Amniotic stem cell (primary cell): ENCODE measurements at places on chromosomes 11 and 22.

- DNase-seq: no peak
Observed at GRCh38 chr11:83256602-83257340, 29.4 kb downstream of the CCDC90B start.

DNA sequence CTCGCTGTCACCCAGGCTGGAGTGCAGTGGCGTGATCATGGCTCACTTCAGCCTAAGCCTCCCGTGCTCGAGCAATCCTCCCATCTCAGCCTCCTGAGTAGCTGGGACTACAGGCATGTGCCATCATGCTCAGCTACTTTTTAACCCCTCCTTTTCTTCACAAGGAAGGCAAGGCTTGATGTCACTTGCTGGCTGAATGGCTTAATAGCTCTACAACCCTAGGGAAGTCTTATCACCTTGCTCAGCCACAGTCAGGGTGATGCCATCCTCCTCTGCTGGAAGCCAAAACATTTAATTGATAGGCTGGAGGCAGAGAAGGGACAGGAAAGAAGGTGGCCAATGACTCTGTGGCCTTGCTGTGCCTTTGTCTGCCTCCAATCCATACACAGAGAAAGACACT lies 131.9 kb downstream of the MED15 start:
- DNase-seq: no peak

- DNase-seq: no peak
Observed at GRCh38 chr11:103608566-103608965, 427.9 kb upstream of the DDI1 start.

- no peak for DNase-seq
Observed at GRCh38 chr11:106794058-106794457, 224.2 kb downstream of the GUCY1A2 start.

DNA sequence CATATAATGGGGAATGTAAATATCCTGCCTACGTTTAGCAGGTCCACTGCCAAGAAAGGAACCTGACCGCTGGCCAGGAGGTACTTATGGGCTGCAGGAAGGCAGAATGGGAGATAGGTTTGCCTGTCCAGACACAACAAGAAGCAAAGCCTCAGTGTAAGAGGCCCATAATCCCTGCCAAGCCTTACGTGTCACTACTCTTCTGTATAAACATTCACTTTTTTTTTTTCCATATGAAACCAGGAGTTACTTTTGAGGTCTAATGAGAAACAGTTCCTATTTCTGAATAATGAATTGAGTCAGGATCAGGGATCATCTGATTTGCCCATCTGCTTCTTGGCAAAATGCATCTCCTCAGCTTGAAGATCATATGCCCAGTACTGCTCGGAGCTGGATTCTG lies 230.2 kb downstream of the NTM start:
- no peak for DNase-seq

DNA sequence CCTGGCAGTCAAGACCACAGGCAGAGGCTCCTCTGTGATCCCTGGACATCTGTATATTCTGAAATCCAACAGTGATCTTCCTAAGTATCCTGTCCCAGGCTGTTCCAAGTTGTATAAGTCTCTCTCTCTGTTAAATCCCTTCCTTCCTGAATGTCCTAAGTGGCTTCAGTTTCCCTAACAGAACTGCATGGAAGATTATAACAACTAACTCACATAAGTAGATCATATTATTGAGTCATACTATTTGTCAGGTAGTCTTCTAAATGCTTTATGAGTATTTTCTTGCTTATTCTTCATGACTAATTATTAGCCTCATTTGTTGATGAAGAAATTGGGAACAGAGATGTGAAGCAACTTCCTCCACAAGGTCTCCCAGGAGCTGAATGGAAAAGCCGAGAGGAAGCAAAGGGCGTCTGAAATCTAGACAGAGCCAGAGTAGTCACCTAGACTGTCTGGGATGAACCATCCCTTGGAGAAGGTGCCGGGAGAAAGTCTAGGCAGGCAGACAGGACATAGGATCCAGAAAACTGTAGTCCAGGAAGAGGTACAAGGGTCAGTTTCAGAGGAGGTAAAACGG lies 93.2 kb upstream of the FAT3 start:
- no peak for DNase-seq

GRCh38 chr22:32576553-32577253 lies 102.1 kb downstream of the FBXO7 start:
- DNase-seq: no peak

- no peak for DNase-seq
Observed at GRCh38 chr11:12285811-12286222, 91.6 kb upstream of the PARVA start.

GRCh38 chr11:12862696-12863469 lies 146.2 kb upstream of the RASSF10 start:
- no peak for DNase-seq

DNA sequence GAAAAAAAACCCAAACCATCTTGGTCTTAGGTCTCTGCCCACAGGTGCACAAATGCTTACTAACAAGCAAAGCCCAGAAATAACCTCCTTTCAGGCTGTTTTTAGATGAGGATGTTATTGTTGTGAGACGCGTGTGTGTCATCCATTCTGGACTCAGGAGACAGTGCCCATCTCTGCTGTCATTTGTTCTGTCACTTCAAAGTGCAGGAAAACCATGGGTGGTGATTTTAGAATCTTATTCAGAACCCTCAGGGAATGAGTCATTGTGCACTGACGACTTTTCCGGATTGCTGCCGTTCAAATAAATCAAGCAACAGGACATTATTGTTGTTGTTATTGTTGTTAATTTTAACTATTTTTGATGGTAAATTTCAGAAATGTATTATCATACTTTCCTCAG lies 110.3 kb downstream of the LRRC32 start:
- no peak for DNase-seq

DNA sequence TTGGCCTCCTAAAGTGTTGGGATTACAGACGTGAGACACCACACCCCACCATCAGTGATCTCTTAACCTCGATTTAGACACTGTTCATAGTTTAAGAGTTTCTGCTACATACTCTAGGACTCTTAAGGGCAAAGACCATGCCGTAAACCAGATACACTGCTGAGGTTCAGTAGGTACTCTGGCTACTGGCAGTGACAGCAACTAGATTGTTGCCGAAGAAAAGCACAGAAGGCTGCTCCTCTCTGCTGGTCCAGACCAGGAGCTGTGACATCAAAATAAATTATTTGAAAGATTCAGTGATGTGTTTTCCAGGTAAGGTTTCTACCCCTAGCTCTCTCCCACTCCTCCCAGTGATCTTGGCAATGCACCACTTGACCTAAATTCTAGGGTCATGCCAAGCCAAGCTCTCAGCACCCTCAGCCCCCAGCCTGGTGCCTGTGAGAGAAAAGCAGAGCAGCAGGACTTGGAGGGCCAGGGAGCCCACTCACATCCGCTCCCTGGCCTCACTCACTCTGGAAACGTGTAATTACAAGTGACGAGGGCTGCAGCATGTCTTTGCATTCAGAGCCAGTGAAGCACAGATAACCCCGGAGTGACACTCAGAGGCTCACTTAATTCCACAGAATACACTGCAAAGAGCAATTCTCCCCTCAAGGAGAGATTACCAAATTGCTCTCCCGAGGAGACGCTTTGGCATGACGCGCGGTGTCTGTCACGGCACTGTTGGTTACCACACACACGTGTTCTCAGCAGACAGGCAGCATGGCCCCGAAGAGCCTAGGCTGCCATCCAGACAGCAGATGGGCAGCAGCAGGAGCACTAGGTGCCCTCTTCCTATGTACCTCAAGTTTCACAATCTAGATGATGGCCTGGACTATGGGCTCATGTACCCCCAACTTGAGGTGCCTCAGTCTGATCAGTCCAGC lies 96.9 kb upstream of the PITPNB start:
- no peak for DNase-seq

DNA sequence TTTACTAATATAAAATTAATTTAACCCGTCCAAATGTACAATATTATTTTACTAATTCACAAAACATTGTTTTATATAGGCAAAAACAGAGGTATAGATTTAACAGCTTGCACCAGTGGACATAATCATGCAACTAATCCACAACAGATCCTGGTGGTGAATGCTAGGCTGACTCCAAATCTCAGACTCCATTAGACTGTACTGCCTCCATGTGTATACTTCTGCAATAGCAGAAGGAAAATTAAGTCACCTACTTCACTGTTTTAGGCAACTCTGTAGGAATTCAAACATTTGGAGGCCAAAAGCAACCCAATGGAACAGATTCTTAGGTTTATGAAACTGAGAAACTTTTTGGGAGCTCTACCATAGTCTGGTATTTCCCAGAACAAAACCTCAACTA lies 30.0 kb upstream of the RAB39A start:
- DNase-seq: no peak

DNA sequence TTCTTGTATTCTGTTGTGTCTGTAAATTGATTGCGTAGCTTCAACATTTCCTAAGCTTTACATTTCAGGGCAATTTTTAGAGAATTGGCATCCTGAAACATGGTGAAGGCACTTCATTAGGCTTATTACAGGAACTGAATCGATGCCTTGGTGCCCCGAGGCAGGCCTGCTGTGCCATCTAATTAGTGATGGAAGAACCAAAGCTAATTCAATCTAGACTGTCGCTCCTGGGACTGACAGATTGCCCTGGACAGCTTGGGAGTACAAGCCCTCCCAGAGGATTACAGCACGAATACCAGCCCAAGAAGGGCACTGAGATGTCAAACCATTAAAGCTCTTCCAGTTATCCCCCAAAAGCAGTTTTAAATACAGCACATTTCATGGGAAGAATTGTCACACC lies 243.2 kb upstream of the ZC3H12C start:
- DNase-seq: no peak

DNA sequence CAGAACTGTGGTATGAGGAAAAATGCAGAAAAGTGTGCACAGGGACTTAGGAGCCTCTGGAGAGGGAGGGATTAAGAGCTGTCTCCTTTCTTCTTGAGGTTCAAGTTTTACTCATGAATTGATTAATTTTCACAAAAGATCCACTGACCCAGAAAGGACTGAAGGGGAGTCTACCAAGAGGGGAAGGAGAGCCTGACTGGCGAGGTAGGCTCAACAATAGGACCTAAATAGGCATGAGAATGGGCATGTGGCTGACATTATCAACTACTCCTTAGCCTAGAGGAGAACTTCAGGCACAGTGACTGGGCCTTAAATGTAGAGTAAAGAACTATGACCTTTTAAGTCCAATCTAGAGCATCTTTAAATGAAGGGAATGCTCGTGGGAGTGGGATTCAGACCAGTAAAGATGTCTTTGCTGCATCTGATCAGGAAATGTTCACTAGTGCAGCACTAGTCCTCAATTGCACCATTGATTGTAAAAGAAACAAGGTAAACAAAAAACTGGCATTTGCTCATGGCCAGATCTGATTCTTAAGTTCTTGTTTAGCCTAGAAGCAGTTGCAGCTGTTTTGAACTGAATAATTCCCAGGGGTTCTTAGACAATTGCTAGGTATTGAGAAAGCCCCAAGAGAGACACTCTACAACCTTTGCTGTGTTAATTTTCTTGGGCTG lies 135.6 kb downstream of the RAB38 start:
- DNase-seq: no peak

GRCh38 chr11:64456509-64457320 lies 97.8 kb downstream of the RPS6KA4 start:
- no peak for DNase-seq

GRCh38 chr11:16037179-16037578 lies 319.2 kb downstream of the SOX6 start:
- no peak for DNase-seq

DNA sequence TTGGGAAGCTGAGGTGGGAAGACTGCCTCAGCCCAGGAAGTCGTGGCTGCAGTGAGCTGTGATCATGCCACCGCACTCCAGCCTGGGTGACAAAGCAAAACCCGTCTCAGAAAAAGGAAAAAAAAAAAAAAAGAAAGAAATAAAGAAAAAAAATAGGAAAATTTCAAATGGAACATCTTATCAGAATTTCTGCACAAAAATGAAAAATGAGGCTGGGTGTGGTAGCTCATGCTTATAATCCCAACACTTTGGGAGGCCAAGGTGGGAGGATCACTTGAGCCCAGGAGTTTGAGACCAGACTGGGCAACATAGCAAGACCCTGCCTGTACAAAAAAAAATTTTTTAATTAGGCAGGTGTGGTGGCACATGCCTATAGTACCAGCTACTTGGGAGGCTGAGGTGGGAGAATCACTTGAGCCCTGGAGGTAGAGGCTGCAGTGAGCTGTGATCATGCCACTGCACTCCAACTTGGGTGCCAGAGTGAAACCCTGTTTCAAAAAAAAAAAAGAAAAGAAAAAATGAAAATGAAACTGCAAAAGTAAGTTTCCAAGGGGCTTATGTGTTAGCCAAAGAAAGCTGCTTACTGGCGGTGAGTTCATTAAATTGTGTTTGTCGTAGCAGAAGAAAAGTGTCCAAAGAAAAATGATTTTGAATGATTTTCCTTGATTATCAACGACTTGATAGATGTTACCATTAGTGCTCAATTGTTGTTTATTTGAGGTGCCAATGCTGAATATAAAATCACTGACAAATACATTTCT lies 7.5 kb upstream of the CRKL start:
- no peak for DNase-seq

- DNase-seq: no peak
Observed at GRCh38 chr11:9616042-9616675, 42.7 kb downstream of the WEE1 start.

GRCh38 chr22:47127441-47127871 lies 365.0 kb downstream of the TBC1D22A start:
- DNase-seq: no peak

- no peak for DNase-seq
Observed at GRCh38 chr22:37213218-37213855, 1.1 kb upstream of the SSTR3 start.

DNA sequence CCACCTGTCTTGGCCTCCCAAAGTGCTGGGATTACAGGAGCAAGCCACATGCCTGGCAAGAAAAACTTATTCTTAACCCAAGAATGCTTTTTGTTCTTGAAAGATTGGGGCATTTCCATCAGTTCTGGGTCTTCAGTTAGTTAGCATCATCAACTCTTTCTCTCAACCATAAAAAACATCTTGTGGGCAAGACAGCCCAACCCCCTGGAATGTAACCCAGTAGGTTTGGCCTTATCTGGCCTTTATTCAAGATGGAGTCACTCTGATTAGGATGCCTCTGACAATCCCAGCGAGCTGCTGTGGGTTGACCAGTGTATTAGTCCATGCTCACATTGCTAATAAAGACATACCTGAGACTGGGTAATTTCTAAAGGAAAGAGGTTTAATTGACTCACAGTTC lies 9.2 kb upstream of the TPCN2 start:
- no peak for DNase-seq

DNA sequence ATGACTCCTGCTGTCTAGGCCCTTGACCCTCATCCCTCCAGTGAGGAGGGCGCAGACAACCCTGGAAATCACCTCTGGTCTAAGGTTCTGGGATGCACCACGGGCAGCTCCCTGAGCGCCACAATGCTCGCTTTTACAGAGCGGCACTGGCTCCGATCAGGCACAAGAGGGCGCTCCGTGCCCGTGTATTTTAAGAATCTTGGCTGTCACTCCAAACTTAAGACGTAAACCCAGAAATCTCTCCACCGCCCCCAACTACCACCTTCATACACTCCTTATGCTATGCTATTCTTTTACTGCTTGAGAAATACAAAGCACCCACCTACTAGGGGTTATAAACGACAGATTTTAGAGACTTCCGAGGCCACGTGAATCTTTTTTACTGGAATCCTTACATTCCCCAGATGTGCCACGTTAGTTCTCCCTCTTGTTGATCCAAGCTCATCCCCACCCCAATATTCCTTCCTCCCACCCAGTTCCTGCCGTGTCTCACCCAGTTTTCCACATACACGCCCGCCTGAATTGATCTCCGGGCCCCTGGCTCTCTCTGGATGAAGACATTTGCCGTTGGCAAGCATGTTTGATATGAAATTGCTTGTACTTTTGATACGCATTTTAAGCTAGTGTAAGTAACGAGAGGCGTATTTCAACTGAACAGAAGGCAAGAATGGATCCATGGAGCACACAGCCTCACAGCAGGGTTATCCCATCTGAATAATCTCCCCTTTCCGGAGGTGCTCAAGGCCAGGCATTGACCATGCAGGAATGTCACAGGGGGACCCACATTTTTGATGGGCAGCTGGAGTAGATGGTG lies 453.5 kb downstream of the OPCML start:
- DNase-seq: no peak
